NCI-H510A treated with DMSO at 0.1 percent for 48 hours (cell line): ENCODE measurements at places on chromosomes 5 and 9.
A peak's percentile ranks its signal among the peaks of the same experiment; 100 is the strongest.

DNA sequence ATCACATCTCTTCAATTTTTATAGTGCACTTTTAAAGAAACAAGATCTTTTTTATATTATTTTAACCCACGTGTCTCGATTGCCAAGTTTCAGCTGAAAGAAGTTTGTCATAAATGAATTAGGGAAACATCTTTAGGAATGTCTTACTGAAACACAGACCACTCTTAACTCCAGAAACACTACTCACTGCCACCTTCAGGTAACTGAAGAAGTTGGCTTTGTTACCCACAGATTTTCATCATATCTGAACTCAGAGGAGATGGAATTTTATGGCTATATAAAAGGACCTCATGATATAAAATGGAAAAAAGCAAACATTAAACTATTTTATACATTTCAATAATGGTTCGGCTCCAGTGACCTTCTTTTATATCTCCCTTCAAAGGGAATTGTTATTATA lies 158.0 kb downstream of the SEMA5A start:
- no peak for DNase-seq

DNA sequence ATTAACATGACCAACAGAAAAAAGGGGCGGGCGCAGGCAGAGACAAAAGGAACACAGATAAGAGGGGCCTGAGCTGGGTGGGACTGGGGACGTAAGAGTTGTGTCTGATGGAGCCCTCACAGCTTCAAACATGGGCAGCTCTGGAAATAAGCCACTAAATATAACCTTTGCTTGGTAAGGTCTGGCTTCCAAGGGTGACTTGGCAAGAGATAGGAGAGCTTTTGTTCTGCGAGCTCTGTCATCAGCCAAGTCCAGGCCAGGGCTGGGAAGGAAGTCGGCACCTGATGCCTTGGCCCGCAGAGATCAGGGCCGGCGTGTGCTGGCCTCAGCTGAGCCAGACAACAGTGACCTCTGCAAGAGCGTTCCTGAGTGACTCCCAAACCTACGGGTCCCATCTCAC lies 11.8 kb downstream of the TRUB2 start:
- no peak for DNase-seq

DNA sequence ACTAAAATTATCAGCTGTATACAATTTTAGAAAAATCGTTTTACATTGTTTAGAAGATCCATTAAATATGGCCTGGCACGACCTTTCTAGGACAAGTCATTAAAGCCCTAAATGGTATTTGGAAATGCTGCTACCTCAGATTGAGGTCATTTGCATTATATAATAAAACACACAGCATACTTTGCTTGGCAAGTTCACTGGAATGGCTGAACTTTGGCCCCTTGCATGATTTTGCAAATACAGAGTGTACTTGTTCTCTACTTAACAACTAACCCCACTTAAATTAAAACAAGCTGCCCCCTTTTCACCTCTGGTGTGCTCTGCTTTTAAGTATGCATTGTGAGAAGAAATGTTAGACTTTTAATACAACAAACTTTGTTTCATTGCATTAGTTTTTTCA lies 860.1 kb downstream of the PTPRD start:
- DNase-seq = no peak

- no peak for DNase-seq
Measured at GRCh38 chr5:163498886-163499285, 6.5 kb upstream of the MAT2B start.

DNA sequence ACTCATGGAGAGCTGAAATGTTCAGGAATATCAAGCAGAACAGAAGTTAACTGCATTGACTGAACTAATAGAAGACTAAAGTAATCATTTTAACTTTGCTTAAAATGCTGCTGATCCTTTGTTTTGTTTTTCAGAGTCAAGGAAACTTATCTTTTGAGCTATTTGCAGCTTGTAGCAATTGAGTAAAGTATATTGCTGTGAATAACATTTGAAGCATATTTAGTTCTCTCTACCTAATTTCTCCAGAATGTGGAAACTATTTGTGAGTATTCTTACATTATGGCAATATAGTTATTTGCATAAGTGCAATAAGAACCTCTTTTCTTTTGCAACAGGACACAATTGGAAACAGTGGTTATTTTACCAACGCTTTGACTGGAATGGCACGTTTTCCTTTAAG lies 5.3 kb upstream of the SOX30 start:
- no peak for DNase-seq

DNA sequence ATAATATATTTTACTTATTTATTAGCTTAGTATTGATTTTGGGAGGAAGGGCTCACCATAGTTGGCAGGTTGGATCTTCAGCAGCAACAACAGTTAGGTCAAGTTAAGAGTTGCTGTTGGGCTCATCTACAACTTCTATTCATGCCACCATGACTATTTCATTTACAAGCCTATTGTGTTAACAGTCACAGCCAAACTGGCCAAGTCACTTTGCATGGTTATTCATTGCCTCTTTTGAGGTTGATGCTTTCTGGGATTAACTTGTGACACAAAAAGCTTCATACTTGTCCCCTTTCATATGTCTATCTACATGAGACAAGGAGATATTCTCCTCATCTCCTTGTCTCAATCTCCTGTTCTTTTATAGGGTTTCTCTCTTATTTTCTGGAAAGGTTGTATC lies 98.3 kb downstream of the WDR70 start:
- no peak for DNase-seq

DNA sequence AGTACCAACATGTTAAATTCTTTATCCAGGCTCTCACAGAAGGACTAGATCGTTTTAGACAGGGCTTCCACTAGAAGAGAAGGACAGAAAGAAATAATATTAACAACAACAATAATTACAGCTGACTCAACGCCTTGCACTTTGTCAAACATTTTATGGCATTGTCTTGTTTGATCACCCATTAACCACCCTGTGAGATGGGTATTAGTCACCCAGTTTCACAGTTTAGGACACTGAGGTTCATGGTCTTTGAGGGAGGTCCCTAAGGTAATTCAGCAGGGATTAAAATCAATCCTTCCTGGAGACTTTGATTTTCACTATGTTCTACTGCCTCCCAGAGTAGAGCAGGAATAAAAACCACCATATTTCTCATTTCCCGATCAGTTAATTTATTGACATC lies 51.4 kb upstream of the BNC2 start:
- DNase-seq = no peak

- DNase-seq = no peak
Measured at GRCh38 chr9:127281891-127282290, 17.3 kb downstream of the GARNL3 start.

- no peak for DNase-seq
Measured at GRCh38 chr9:95605816-95606488, 89.2 kb upstream of the PTCH1 start.

DNA sequence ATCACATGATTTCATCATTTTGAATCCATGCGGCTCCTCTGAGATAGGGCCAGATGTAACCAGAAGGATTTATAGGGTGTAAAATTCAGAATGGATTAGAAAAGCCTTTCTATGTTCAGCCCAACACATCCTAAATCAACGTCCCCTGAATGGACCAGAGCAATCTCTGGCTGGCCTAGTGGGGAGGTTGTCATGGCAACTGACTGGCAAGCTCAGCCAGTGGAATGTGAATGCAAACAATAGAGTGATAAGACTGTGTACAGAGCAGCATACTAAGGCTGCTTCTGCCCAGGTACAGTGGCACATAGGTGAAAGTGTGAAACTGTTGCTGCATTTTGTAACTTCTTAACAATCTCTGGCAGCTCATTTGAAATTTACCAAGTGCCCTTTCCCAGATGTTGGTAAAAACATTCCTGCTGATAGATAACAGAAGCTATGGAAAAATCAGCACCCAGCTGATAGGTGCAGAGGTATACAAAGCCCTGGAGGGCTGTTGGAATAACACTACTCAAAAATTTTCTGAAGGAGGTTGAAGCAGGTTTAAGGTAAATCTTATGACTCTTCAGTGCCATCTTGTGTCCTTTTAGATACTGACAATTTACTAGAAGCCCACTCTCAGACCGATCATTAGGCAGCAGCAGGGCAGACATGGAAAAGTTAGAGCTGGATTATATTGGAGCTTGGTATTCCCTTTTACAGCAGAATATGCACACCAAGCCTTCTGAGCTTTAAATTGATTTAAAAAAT lies 267.2 kb downstream of the RAB3C start:
- peak; percentile 38 for DNase-seq

- DNase-seq = peak; percentile 40
Measured at GRCh38 chr9:70013598-70014196, 30.0 kb upstream of the MAMDC2 start.

DNA sequence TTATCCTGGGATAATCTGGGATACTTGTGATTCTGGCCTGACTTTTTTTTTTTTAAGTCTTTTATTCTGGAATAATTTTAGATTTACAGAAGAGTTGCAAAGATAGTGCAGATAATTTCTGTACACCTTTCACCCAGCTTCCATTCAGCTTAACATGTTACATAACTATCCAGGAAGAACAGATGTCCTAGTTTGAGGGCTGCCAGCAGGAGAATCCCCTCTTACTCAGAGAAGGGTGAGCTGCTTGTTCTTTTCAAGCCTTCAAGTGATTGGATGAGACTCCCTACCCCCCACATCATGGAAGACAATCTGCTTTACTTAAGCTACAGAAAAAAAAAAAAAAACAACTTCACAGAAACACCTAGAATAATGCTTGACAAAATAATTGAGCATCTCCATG lies 254.2 kb downstream of the TRIM32 start:
- DNase-seq = no peak

DNA sequence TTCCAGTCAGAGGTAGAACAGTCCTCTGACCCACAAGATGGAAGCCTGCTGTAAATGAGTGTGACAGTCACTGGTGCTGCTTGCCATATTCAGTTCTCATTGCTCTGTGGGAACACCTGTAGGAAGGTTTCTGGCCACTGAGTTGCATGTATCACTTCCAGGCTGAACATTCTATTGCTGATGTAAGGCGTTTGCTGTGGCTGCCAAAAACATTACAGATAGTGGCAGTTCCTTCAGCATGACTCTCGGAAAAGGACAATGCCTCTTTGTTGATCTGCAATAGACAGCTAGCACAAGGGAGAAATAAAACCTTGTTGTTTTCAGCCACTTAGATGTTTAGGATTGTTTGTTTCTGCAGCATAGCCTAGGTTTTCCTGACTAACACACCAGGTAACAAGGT lies 217.2 kb downstream of the AGTPBP1 start:
- DNase-seq = no peak

DNA sequence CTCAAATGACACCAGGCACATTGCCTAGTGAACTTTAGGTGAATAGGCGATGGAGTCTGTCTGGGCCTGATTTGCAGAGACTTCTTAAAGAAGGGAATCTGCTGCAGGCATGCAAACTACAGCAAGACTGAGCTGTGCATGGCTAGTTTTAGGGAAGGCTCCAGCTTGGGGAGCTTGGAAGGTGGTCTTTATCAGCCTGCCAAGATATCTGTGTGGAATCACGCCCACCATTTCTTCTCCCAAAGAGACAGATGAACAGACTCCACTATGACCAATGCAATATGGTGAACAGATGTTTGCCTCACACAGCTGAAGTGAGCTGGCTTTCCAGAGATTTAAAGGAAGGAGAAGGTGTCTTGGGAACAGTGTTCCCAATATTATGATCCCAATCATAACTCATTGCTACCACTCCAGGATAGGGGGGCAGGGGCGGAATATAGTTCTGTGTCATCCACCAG lies 129.0 kb upstream of the HMHB1 start:
- no peak for DNase-seq

GRCh38 chr5:93425096-93425495 lies 155.9 kb downstream of the NR2F1-AS1 start:
- no peak for DNase-seq

DNA sequence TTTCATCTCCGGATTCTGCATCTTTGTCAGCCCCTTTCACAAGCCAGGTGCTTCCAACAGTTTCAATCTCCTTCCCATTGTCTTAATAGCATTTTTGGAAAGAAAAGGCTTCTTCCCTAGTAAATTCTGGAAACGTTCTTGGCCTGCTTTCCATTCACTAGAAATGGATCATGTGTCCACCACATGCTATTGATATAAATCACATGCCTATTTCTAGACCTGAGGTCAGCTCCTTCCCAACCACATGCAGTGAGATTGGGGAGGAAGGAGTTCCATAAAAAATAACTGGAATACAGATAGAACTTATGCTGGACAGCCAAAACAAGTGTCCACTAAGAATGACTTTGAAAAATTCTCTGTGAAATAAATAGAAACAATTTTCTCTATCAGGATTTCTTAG lies 181.6 kb upstream of the TMEM161B start:
- no peak for DNase-seq

- no peak for DNase-seq
Measured at GRCh38 chr9:96160168-96160567, 141.8 kb downstream of the HSD17B3 start.

GRCh38 chr5:151471276-151471675 lies 23.9 kb downstream of the SLC36A1 start:
- DNase-seq = peak; percentile 55

DNA sequence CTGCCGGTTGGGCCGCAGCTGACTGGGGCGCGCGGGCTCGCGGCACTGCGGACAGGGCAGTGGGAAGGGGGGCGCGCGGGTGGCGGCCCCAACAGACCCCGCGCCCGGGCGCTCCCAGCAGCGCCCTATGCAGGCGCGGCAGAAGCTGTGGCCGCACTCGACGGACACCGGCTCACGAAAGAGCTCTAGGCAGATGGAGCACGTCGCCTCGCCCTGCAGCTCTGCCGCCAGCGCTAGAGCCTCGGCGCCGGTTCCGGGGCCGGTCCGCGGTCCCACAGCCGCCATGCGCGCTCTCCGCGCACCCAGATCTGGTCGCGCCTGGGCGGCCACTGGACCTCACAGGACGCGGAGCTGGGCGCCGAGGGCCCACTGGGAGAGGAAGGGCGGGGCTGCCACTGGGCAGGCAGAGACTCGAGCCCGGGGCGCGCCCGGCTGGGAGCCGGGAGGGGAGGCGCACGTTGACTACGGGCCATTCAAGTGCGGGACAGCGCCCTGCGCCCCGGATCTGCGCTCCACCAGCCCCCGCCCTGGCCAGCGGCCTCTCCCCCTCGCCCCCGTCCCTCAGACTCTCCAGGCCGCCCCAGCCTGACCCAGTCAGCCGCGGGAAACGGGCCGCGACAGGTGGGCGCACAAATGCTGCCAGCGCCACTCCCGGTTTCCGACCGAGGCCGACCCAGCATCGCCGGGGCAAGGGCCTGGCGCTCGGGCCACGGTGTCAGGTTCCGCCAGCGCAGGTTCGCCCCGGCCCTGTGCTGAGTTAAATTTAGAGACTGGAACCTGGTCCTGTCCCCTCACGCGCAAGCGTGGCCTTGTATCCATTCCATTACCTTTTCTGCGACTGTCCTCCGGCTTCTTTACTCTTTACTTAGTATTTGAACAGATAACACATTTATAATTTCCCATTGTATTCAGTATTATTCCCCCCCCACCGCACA lies at the start of gene TRIM7:
Gene TRIM7, minus strand, starts transcription at position 371 of the 935 bp plus-strand sequence. Its CDS starts 86 bp downstream, at position 285.
- DNase-seq = no peak

GRCh38 chr9:37801287-37801850 lies 772 bp downstream of the DCAF10 start:
- no peak for DNase-seq
